Stomach (tissue), 19 donors: ENCODE measurements at places on chromosomes 4 and X.

GRCh38 chr4:185865901-185866328 lies 53.9 kb upstream of the SORBS2 start:
- DNase-seq = peak; percentile 70

DNA sequence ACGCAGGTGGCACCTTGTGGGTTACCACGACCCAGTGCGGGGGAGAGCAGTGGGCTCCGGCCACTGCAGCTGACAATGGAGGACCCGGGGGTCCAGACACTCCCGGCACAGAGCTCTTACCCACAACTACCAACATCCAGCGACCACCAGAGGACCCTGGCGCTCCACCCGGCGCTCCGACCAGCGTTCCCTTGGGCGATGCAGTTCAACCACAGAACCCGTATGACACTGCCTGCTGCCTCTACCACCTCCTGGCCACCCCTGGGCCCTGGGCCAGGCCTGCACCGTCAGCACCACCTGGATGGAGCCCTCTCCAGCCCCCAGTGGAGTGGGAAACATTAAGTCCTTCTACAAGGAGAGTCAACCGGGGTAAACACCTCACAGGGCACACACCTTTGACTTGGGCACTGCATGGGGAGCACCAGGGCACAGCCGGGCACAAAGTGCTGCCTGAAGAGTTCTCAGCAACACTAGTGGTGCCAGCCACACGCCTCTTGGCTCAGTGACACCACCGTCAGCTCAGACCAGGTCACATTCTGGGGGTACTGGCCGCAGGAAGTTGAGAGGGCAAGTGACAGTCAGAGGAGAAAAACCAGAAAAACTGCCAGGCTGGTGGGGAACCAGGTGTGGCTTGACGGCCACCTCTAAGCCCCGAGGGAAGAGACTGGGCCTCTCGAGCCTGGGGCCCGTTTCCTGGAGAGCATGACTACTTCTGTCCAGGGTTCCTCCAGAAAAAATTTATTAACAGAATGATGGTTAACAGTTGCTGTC lies 2.6 kb downstream of the CTBP1 start:
- no peak for DNase-seq

GRCh38 chr4:123235431-123235830 lies 161.2 kb upstream of the SPRY1 start:
- no peak for DNase-seq

DNA sequence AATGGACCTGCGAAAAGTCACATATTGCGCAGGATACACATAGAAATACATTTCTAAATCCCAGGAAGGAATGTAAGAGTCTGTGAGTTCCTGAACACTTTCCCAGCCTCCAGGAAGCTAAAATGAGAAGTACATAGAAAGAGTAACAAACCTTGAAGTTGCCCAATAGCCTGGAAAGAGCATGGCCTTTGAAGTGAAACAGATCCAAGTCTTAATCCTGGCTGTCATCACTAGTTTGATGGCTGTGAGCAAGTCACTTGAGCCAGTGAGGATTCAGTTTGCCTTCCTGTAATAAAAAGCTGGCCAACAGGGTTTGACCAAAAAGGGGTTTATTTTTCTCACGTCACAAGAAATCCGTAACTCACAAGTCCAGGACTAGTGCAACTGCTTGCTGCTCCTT lies 69.8 kb downstream of the ARHGEF38 start:
- no peak for DNase-seq
